ENCODE measurements at places on chromosomes 11 and 22.

DNA sequence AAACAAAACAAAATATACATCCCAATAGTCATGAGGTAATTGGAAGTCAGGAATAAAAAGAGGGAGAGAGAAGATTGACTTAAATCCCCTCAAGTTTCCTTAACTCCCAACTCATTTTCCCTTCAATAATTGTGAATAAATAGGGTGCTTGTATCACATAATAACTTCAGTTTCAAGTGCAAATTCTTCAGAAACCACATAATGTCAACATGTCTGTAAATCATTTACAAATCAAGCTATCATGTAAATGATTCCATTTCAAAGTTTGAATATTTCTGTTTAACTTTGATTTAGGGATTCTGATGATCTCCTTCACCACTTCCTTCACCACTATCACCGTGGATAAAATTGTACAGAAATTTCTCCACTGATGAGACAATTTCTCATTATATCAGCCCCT lies 23.2 kb downstream of the CASP5 start:
- no peak for DNase-seq

DNA sequence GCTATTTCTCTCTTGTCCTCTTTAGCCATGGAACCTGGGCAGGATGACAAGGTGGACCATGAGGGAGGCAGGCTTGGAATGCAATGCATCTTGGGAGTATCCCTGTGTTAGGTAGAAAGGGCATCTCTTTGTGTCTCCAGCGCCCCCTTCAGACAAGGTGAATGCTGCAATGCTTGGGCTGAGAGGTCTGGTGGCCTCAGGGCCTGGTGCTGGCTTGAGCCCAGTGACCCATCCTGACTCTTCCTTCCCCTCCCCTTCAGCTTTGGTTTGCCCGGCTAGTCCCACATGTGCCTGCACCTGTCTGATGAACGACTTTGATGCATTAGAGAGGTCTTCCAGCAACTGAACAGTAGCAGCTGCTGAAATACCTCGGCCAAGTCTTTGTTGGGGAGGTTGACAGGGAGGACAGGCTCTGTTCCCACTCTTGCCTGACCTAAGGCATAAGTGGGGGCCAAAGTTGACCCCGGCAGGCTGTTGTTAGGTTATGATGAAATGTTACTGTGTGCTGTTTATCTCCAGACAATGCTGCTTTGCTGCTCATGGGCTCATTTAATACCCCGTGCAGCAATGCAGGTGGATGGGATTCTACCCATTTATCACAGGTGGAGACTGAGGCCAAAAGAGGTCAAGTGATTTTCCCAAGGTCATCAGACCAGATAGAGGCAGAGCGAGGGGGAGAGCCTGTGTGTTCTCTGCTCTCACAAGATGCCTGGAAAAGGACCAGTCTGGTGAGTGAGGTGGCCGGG lies 22.5 kb downstream of the MYO18B start:
- DNase-seq, result no peak

- DNase-seq, result no peak
Observed at GRCh38 chr11:74670171-74670570, 61.1 kb downstream of the CHRDL2 start.

DNA sequence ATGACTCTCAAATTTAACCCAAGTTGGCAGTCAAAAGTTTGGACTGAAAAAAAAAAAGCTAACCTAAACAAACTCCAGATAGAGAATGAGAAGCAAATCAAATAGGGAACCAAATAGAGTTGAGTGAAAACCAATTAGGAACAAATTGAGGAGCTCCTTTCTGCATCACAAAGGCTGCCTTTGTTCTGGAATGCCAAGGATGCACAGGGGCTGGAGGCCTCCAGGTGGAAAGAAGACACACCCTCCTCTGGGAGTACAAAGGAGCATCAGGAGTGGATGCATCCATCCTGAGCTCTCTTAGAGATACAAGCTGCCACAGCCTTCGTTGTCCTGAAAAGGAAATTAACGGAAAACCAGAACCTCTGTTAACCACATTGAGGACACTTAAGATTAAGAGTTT lies 73.3 kb downstream of the MRGPRX1 start:
- no peak for DNase-seq

DNA sequence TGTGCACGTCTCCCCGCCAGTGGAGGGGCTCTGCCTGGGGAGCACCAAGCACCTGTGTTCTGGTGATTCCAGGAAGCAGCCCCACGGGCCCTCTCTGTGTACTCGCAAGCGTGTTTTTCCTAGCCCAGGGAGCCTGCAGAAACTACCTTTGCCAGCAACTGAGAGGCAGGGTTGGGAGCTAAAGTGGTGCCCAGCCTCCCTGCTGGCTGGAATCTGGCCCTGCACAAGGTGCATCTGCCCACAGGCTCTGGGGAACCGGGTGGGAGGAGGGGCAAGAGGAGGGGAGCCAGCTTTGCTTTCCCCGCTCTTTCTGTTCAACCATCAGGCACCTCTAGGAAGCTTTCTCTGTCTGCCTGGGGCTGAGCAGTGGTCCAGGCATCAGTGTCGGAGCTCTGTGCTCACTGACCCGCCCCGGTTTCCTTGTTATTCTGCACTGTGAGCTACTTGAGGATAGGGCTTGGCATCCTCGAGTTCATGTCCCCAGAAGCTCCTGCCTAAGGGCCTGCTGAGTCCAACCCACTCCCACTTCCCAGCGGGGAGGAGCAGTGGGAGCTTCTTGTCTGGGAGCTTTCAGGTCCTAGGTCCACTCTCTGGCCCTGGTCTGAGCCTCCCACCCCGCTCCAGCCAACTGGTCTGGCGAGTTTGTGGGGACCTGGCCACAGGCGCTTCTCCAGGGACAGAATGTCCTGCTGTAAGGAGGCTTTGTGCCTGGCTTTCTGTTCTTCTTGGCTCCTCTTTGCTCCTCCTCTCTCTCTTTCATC lies 14.9 kb downstream of the DAGLA start:
- DNase-seq, result no peak
